ENCODE measurements at places on chromosomes 12 and 14.
A peak's percentile ranks its signal among the peaks of the same experiment; 100 is the strongest.

DNA sequence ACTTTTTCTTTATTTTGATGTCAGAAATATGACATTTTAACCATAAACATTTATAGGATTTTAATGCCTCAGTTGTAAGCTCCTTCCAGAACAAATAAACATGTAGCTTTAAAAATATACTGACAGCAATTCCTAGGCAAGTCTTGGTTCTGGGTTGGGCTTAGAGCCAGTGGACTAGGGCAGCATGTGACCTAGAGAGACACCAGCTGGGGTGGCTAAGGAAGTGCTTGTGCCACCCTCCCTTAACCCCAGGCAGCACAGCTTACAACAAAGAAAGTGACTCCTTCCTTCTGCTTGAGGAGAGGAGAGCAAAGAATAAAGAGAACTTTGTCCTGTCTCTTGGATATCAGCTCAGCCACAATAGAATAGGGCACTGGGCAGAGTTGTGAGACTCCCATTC, 61.6 kb upstream of the KTN1 start:
- DNase-seq: no peak

- no peak for DNase-seq
These were observed 25.9 kb upstream of the KCNA5 start for GRCh38 chr12:5017638-5018348.

- no peak for DNase-seq
These were observed 52.1 kb downstream of the DERA start for GRCh38 chr12:15963271-15963670.

GRCh38 chr12:100399095-100399494, 42.2 kb downstream of the SLC17A8 start:
- no peak for DNase-seq

DNA sequence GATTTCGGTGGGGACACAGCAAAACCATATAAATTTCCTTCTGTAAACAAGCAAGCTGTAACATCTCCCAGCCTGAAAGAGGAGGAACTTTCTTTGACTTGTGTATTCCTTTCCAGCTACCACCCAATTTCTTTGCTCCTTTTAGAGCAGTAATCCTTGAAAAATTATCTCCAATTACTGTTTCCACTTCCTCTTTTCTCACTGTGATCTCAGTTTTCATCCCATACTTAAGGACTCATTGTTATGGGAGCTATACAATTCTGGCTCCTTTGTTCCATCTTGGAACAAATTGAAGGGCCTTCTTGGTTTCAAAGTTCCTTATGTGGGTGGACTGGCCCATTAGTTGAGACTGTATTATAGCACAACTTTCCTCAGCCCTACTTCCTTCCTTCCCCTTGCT, 152.6 kb downstream of the AKAP6 start:
- no peak for DNase-seq

DNA sequence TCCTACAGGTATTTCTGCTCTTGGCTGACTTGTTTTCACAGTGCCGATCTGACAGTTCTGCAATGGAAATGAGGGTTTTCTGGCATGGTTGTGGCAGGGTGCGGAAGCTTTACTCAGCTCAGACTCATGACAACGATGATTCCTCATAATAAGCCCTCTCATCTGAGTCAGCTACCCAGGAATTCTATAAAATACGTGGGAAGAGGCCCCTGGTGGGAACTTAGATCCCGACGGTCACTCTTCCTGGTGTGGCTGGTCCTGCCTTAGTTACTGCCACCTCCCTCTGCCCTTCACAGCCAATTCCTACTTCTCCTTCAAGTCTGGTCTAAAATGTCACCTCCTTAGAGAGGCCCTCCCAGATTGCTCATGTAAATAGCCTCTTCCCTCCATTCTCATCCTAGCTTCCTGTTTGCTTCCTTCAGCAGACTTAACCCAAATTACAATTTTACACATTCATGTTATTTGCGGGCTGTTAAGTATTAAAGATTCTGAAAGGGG, 104.2 kb upstream of the MAP1LC3B2 start:
- DNase-seq: peak; percentile 71

DNA sequence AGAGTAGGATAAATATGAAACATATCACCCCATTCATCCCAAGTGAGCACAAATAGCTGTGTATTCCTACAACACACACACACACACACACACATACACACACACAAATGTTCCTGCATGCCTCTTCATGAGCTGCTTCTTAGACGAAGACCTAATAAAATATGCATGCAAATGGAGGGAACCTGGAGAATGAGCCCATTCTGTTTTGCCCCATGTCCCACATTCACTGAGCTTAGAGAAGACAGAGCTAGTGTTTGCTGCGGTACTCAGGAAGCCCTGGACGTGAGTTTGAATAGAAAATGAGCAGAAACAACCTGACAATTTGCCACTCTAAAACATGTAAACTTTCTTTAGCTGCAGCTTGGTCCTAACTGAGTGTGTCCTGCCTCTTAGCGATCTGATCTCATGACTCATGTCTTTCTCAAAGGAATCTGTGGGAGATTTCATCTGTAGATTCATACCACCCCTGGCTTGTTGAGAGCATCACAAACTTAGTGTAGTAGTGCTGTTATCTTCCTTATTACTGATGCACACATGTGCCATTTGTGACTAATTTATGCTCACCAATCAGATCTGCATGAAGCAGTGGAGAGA, 86.8 kb downstream of the ITPR2 start:
- DNase-seq: peak; percentile 80

- DNase-seq: no peak
These were observed 3.0 kb upstream of the SRSF5 start for GRCh38 chr14:69763761-69764510.

DNA sequence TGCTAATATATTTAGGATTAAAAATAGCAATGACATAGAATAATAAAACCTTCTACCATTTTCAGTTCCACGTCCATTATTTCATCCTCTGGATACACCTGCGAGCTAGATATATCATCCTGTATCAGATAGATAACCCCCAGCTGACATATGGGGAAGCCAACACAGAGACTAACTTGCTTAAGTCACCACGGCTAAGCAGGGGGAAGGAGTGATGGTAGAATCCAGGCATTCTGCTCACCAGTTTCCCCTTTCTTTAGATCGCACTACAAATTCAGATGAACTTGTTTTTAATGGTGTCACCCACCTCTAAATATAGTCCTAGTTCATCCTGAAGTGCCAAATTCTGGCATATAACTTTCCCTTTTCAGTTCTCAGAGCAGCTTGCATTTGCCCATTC, 110.1 kb downstream of the TXNDC16 start:
- no peak for DNase-seq

DNA sequence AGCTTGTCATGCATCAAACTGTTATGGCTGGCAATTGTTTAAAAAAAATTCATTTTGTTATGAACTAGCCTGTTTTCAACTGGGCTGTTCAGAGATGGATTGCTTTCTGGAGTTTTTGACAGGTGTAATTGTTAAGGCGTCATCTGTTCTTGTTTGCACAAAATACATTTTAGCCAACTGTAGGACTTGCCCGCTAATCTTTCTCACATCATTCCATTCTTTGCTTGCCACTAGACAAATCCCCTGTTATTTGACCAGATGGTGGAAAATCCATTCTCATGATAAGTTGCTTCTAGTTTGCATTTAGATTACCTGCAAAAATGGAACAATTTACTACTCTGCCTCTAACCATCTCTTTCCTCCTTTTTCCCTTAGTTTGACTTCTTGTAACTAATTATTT, 114.3 kb downstream of the NPAS3 start:
- DNase-seq: no peak

DNA sequence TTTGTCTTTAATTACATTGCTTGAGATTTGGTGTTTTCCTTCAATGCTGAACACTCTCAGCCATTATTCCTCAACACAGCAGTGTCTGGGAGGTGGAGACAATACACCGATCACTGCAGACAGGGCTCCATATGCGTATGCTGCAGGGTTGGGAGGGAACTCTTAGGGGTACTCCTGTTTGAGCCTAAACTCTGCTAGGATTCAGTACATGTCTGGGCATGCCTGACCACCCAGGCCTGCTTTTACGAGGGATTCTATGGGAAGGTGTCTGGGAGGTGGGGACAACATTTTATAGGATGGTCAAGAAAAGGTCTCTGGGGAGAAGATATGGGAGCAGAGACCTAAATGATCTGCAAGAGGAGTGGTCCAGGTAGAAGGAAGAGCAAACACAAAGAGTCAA, 34.3 kb downstream of the DHRS2 start:
- DNase-seq: no peak

DNA sequence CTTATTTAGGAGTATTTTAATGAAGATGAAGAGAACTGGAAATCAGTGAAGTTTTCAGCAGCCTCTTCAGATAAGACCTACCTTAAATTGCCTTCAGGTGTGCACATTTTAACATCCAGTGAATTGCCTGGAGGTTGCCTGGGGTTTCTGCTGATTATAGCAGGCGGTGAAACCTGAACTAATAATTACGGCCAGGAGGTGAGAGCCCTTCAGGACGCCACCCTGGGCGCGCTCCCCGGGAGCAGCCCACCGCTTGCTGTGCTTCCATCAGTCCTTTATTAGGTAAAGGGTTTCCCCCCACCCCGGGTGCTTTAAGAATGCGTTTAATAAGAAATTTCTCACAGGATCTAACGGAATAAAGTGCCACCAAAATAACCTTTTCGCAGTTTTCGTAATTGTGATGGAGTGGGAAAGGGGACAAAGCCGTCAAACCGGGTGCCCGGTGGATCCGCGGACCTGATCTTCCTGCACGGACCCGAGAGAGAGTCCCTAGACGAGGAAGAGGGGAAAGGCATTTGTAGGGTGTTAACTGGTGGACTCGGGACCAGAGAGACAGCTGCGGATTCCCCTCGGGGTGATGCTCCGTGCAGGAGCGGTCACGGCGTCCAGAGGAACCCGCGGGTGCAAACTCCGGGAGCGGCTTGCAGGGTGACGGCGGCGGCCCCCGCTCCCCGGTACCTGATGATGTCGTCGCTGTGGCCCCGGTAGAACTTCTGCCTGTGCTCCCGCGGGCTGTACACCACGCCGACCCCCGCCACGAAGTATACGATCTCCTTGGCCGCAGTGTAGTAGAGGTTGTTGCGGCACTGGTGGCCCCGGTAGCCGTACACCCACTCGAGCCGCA, 902 bp downstream of the EML5 start:
- no peak for DNase-seq

- no peak for DNase-seq
These were observed 189.3 kb upstream of the CRY1 start for GRCh38 chr12:107282628-107283027.

GRCh38 chr12:90399357-90399756, 555.6 kb downstream of the CCER1 start:
- DNase-seq: no peak

DNA sequence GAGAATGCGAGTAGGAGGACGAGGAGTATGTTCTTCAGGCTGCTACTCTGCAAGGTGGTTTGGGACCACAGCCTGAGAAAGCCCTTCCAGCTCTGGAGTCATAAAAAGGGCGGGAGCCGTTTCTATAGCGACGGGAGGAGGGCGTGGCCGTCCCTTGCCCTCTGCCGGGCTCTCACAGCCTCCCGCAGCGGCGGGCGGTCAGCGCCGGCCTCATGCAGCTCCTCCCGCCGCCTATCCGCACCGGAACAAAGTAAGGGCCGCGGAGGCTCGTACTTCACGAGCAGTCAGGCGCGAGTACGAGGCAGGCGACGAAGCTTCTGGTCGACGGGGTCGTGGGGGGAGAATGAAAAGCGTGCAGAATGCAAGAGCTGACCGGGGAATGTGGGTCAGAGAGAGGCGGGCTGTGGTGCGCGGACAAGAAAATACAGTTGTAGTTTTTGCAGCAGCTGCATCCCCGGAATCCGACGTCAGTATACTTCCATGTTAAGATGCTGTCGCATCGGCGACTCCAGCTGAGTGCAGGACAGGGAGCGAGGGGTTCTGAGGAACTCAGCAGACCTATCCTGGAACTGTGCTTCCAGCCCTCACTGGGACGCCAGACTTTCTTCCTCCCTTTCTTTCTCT, at the start of gene DYRK4:
Gene DYRK4 (plus strand): TSS at position 175 of the 624 bp plus-strand sequence. CDS start 38 bp downstream, at position 213.
- no peak for DNase-seq

GRCh38 chr12:24903329-24904088, 45.4 kb downstream of the BCAT1 start:
- no peak for DNase-seq

GRCh38 chr12:116832353-116832752, 48.9 kb downstream of the HRK start:
- no peak for DNase-seq

GRCh38 chr12:79262938-79263337, 398.4 kb downstream of the SYT1 start:
- no peak for DNase-seq

DNA sequence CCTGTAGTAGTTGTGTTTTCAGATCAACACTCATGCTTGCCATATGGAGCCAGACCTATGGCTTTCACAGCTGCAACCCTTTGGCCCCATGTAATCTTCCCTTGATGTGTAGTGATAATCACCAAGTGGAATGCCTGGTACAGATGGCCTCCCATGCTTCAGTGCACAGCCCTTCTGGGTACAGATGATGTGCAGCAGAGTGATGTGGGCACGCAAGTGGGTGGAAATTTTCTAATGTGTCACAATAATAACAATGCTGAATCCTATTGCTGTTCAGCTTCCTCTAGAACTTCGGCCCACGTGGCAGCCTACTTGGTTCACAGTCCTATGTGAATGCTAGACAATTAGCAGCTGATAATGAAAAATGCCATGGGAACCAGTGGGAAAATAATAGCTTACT, 188.1 kb downstream of the SNAPC1 start:
- no peak for DNase-seq

Measured in COLO829 (cell line).